ENCODE measurements at places on chromosomes 3 and 15.

- DNase-seq = no peak
Observed at GRCh38 chr3:133894353-133895207, 1.1 kb downstream of the RAB6B start.

DNA sequence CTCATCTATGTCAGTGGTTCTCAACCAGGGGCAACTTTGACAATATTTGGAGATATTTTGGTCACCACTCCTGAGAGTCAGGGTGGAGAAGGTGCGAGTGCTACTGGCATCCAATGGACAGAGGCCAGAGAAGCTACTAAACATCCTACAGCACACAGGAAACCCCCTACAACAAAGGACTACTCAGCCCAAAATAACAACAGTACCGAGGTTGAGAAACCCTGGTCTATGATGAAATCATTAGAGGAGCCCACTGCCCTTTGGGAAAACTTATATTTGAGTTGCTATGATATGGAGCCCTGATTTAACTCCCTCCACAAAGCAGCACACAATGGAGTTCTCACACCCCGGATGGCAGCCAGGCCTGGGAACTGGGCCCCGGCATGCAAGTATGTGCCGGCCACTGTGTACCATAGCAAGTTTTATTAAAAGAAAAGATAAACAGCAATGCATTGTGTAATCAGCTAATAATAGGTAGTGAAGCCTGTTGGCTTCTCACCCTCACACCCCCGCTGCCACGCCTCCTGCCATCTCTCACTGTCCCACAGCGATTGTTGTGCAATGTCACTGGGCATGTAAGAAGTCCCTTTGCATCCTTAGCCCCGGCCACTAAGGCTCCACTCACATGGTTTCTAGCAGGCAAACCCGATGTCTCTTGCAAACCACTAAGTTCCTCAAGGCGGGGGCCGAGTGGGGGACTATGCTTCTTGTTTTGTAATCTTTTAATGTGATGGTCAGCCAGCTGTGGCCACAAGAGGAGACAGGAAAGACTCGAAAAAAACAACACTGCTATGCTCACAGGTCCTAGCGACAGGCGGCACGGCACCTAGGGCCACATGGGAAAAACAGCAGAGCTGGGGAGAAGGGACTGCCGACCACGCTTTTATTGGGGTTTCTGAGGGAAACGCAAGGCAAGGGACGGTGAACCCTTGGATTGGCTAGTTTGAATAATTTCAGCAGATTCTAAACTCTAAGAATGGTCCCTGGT lies 110.0 kb downstream of the AQP9 start:
- peak; percentile 6 for DNase-seq

DNA sequence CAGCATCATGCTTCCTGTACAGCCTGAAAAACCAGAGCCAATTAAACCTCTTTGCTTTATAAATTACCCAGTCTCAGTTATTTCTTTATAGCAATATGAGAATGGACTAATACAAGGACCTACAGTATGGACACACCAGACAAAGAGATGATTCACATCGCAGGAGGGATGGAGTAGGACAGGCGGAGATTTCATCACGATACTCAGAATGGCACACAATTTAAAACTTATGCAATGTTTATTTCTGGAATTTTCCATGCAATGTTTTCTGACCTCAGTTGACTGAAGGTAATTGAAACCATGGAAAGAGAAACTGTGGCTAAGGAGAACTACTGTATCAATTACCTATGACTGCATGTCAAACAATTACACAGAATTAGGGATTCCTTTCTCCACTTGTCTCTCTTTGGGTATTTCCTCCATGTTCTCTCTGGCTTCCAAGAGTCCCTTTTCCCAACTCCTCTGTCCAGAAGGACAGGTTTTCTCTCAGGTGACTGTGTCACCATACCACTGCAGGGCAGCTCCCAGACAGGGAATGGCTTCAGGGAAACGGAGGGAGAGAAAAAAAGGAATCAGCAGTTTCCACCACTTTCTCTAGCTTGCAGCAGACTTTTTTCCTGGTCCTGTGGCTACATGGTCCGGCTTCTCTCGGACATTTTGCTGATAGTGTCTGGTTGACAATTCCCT lies 3.0 kb upstream of the ANO10 start:
- no peak for DNase-seq

DNA sequence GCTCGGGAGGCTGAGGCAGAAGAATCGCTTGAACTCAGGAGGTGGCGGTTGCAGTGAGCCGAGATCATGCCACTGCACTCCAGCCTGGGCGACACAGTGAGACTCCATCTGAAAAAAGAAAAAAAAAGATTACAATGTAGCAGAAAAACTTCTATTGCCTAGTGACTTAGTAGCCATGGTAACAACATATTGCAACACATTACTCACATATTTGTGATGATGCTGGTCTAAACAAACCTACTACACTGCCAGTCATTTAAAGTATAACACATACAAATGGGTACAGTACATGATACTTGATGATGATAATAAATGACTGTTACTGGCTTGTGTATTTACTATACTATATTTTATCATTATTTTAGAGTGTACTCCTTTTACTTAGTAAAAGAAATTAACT lies 125.6 kb downstream of the PLOD2 start:
- no peak for DNase-seq

DNA sequence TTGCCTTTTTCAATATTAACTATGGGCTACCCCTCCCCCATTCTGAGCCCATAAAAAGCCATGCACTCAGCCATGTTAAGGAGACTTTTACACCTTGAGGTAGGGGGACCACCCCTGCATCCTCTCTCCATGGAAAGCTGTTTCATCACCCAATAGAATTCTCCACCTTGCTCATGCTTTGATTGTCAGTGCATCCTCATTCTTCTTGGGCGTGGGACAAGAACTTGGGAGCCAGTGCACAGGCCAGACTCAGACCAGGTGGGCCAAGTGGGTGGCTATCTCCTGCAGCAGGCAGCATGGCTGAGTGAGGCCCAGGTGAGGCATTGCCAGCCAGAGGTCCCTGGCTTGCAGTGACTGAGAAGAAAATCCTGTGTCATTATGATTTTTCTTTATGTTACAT lies 357.4 kb upstream of the CDIN1 start:
- no peak for DNase-seq
